MCF 10A (cell line): ENCODE measurements at places on chromosomes 2 and 18.

DNA sequence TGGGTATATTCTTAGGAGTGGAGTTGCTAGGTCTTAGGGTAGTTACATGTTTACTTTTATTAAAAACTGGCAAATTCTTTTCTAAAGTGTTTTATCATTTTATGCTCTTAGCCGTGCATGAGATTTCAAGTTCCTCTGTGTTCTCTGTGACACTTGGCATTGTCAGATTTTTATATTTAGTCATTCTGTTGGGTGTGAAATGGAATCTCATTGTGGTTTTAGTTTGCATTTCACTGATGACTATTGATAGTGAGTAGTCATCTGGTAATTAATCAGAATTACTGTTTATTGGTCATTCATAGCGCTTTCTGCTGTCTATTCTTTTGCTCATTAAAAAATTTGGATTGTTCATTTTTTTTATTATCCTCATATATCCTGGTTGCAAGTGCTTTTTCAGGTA, 34.1 kb downstream of the RAB3GAP1 start:
- DNase-seq: no peak

DNA sequence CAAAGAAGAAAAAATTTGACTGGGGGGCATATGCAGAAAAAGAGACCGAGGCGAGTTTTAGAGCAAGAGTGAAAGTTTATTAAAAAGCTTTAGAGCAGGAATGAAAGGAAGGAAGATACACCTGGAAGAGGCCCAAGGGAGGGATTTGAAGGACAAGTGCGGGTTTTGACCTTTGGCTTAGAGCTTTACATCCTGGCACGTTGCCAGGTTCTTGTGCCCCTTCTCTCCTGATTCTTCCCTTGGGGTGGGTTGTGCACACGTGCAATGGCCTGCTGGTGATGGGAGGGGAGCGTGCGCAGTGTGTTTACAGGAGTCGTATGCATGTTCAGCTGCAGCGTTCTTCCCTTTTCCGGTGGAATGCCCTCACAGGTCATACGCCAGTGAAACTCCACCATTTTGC, 208.8 kb downstream of the NBAS start:
- DNase-seq: no peak

DNA sequence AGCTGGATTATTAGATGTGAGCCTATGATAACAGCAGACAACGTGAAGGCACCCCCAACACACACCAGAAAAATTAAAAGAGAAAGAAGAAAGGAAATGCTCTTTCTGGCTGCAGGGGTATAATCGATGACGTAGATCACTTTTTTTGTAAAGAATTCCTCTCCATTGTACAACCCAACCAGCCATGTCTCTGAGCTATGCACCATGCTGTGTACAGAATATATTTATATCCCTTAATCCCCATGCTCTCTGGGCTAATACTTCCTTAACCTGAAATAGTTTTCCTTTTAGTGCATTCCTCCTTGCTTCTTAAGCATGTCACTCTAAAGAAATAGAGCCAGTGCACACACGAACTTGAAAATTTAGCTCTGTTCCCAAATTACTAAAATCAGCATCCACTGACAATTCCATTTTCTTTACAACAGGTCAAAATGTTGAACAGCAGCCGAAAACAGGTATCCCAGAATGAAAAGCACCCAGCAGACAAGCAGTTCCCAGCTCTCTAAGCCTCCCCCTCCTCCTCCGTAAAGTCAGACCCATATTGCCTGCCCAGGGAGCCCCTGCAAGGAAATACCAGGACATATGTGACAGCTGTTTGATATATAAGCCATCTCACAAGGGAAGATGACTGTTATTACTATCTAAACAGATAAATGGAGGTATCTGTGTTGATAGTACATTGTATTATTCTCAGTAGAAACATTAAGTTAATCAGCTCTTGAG, 247.4 kb upstream of the RAB6C start:
- no peak for DNase-seq

DNA sequence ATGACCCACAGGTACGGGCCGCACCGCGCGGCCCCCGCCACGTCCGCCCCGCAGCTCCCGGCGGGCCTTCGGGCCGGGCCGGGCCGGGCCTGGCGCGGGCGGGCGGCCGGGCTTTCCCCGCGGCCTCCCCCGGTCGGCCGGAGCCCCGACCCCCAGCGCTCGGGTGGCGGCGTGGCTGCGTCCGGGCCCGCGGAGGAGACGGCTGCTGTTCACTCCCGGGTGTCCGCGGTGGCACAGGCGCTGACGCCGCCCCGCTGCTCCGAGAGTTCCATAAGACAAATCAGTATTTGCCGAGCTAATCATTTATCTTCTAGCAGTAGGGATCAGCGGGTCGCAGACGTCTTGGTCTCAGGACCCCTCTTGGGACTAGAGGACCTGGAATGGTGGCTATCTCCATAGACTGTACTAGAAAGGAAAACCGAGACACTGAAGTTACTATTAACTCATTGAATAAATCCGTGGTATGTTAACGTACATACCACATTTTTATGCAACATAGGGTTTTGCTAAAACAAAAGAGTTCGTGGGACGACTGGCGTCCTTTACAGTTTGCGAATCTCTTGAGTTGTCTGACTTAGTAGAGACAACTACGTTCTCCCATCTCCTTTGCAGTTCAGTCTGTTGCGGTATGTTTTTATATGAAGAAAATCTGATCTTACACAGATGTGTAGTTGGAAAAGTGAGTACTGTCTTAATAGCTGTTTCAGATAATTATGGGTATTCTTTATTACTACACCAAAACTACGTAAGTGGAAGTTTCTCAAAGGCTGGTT, 500 bp downstream of the LIMS1 start:
- DNase-seq: peak; percentile 45

DNA sequence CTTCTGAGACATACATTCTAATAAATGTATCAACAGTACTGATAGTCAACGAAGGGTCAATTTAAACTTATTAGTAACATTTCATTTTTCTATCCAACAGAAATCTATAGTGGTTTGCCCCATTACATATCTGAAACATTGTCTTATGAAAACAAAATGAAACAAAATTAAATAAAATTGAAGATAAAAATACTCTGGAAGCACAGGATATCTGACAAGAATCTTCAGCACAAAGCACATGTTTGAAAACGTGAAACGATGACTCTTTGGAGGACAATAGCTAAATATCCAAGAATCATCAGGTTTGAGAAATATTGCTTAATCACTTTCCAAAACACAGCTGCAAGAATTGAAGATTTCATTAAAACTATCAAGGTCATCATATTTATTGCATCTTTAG, 70.9 kb upstream of the FAM124B start:
- no peak for DNase-seq

- DNase-seq: no peak
These were observed 158.4 kb downstream of the SP3 start for GRCh38 chr2:173806761-173807160.

GRCh38 chr2:227772197-227772661, 26.5 kb downstream of the SCYGR8 start:
- DNase-seq: no peak

- DNase-seq: no peak
These were observed 152.6 kb downstream of the COL6A3 start for GRCh38 chr2:237261327-237261726.

- no peak for DNase-seq
These were observed 6.1 kb downstream of the DCTN1 start for GRCh38 chr2:74373985-74374384.

DNA sequence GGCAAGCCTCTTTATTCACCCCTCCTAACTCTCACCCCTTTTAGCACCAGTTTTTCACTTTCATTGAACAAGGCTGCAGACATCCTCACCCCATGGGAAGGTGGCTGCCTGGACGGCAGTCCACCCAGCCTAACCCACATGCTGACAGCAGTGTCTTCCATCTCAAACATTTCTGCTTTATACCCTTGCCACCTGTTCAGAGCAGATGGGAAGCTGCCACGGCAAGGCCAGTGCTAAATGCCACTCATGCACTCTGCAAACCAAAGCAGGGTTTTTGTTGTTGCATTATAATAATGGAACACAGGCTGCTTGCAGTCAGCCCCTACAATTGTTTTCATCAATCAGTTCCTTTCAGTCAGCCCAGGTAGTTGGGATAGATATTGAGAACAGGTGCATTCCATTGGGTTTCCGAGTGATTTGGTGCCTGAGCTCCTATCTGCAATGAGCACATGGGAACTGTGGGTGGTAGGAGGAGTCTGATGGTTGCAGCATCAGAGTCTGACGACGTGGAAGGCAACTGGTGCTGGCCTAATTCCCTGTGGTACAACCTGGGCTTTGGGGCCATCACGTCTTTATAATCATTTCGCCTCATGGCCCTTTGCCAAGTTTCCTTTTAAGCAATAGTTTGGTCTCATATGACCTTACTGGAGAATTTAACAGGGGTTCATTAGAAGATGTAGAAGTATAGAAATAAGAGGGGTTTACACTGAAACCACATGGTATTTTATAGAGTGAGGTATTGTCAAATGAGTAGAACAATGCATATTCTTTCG, 252.5 kb upstream of the SP5 start:
- peak; percentile 14 for DNase-seq

- no peak for DNase-seq
These were observed 487 bp downstream of the STARD6 start for GRCh38 chr18:54357082-54357659.

- no peak for DNase-seq
These were observed 204.9 kb downstream of the ASB1 start for GRCh38 chr2:238631491-238632180.

DNA sequence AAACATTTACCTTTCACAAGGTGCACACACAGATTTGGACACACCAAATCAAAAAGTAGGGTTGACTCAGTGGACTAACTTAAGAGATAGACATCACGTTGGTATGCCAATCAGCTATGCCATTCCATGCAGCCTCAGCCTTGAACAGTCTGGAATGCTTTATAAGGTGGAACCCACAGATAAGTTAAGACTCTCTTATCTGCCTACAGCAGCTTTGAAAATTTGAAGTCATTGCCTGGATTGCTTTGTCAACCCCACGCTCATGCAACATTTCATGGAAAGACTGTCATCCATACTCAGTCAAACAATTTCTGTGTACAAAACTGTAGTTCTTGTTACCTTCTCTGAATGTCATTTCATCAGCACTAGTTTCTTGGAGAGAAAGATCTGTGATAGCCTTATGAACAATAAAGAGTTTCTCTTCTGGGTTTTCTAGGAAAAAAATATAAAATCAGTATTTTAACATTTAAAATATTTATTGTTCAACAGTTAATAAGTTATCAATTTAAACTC, 1.2 kb downstream of the ERMN start:
- no peak for DNase-seq

- no peak for DNase-seq
These were observed 205.0 kb downstream of the UXS1 start for GRCh38 chr2:105989070-105989469.

DNA sequence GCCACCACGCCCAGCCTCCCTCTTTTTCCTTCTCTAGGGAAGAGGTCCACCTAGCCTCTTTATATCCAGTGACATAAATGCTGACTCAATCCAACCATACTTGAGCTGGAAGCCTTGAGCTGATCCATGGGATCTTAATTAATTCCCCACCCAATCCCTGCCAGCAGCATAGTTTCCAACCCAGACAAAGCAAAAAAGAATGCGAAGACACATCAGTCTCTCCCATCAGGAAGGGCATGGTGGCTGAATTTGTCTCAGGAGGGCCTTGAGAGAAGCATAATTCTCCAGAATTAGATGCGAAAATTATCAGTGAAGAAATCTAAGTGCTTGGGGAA, 22.5 kb downstream of the CASP10 start:
- DNase-seq: no peak

GRCh38 chr2:101682311-101682710, 15.2 kb upstream of the MAP4K4 start:
- no peak for DNase-seq

DNA sequence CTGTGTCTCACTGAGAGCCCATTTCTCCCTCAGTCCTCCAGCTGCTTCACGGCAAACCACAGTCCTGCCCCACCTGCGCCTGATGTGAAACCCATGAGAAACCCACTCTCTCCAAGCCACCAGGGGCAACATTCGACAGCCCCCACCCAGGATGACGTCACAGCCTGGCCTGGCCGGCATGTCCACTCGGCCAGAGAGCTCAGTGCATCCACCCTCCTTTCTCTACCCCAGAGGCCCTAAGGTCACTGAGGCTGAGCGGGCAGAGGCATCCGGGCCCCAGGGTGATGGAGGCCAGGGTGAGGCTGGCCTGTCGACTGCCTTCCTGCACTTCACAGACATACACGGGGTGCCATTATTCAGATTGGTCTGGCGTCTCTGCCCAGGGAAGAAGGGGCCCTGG, 402.7 kb upstream of the MYT1L start:
- DNase-seq: no peak

- DNase-seq: peak; percentile 24
These were observed 140.0 kb downstream of the MC4R start for GRCh38 chr18:60232541-60232940.

DNA sequence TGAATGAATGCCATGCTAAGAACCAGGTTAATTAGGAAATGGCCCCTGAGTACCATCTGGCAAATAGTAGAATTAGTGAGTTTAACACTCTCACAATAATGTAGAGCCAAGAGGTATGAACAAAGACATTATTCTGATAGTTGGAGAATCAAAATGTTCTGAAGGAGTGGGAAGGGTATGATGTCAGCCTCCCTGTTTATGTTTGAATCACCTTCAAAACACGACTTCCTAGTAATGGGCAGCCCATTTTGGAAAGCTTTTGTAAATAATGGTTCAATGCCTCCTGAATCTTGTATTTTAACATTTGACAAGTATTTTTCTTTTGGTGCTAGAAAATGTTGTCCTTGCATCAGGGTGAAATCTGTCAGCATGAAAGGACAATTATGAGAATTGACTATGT, 108.3 kb downstream of the DSEL start:
- no peak for DNase-seq

- no peak for DNase-seq
These were observed 24.7 kb downstream of the LGALSL start for GRCh38 chr2:64478502-64479230.

- DNase-seq: no peak
These were observed 20.2 kb downstream of the CHRNA1 start for GRCh38 chr2:174744111-174744510.

GRCh38 chr2:6947929-6948676, 30.9 kb downstream of the RNF144A start:
- DNase-seq: no peak

GRCh38 chr2:215619989-215620388, 184.1 kb upstream of the FN1 start:
- peak; percentile 71 for DNase-seq

DNA sequence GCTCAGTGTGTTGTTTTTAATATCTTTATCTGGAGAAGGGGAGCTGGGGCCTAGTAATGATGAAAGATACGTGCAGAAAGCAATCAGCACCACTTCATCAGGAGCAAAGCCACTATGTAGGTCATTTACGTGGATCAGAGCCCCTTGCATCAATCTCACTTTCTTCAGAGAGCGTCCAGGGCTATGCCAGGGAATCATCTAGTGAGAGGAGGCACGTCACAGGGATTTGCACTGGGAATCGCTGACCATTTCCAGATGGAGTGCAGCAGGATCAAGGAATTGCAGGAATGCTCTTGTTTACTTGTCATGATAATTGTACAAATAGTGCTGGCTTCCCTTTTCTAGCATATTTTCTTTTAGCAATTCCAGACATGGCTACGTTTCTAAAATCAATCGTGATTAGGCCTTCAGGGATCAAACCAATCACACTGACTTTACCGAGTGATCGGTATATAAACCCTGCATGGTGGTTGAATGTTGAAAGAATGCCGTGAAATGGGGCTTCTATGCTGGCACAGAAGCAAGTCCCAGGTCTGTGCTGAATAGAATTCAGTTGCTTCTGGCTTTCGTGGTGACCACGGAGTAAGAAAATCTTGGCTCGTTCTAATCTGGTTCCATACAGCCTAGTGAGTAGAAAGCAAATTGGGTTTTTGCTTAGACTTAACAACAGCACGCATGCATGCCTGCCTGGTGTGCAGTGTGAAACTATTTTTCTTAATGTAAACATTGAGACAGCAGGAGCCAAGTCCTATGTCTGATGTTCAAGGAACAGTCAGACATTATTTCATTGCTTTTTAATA, 122.8 kb downstream of the TMEM200C start:
- no peak for DNase-seq
